Panc1 (cell line): ENCODE measurements at places on chromosomes 16 and 17. TPM values are rescaled to one million over a fixed set of nuclear protein-coding genes. Genes with fewer than 3 reads are reported as not detected.

- no peak for DNase-seq
Observed at GRCh38 chr17:61584866-61585265, 6.2 kb downstream of the NACA2 start.

The ABCA3 gene
- total RNA-seq: 58.4 TPM

GRCh38 chr17:7632492-7632894 is 2.6 kb downstream of the SHBG start:
- no peak for DNase-seq

GRCh38 chr17:49370971-49371834 is 9.2 kb upstream of the ZNF652 start:
- no peak for DNase-seq

GRCh38 chr17:12431188-12431587 is 234.5 kb upstream of the MYOCD start:
- no peak for DNase-seq

DNA sequence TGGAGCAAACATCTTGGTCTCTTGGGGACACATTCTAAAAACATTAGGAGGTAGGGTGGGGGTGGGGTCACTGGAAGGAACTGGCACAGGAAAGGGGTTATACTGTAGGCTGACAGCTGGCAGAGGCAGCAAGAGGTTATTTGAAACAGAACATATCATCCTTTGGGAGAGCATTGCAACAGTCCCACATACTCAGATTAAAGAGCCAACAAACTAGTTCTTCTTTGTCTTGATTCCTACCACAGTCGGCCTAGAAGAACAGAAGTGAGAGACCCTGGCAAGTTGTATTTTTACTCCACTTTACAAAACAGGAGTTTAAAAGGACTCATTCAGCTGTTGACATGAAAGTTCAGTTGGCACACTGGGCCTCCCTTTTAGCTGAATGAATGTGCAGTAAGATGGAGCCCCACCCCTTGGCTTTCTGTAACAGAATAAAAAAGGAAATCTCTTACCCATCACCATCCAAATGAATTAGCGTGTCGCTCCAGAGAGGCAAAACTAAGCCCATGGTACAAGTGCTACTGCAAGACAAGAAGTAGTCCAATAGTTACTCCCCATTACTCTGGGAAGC is 54.6 kb upstream of the CORO6 start:
- no peak for DNase-seq
